Bone marrow (tissue), 2 donors: ENCODE measurements at places on chromosomes 2 and 18.

DNA sequence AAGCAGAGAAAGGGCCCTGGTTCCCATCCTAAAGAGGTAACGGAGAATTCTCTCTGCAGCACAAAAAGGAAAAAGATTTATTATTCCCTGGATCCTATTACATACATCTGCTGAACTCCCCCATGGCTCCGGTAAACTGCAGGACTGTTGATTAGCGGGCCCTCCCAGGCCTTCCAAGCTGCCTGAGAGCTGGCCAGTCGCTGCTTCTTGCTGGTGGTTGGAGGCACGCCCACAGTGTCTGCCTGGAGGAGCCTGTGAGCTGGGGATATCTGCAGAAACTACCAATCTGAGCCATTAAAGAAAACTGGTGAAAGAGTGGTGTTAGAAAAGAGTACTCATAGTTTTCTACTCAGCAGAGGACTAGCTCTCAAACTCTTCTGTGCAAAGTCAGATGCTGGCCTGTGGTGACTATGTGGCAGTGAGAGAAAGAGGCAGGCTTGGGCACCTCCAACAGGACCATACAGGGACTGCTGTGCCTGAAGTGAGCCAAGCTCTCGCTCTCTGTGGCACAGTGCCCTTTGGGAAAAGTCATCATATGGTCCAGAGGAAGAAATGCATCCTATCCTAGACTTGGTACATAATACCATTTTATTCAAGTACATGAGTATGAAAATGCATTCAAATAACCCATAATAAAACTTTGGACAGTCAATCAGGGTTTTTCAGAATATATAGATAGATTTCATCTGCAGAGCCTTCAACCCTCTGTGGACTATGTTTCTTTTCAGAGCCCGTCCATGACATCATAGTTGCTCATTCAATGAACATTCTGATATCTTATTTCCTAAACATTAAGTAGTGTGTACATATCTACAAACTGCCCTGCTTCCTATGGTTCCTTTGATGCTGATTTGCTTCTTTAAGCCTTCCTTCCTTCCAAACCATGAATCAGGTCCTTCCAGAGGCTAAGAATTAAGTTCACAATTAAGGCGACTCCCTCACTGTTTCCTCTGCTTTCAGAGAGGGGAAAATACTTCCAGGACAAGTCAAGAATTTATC is 242.0 kb upstream of the LYPD1 start:
- DNase-seq, result no peak

- no peak for DNase-seq
Observed at GRCh38 chr2:227853204-227853629, 18.2 kb upstream of the DAW1 start.

DNA sequence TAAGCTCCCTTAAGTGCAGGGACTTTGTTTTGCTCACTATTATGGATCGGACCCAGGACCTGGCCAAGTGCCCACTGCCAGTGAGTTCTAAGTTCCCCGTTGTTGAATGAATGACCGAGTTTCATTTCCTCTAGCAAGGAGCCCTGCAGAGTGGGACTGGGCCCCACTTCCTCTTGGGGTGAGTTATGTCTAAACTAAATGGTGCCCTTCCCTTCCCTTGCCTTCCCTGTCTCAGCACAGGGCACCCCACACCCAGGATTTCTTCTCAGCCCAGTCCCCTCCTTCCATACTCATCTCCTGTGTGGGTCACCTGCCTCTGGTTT is 195.3 kb upstream of the HS6ST1 start:
- DNase-seq, result peak; percentile 58

DNA sequence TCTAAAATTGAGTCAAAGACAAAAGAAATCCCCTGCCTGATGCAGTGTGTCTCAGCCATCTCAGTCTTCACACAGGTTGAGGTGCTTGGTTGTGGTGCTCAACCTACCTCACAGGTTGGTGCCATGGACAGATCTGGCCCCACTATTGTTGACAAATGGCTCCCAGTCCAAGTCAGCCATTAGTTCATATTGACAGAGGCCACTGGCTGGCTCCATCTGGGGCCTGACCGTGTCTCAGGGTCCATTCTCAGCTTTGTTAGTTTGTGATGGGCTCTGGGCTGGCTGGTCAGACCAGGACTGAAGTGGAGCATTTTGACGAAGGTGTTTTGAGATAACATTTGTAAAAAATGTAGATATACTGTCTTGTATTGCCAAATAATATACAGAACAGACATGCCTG is 36.9 kb downstream of the MRPL33 start:
- no peak for DNase-seq

GRCh38 chr2:104040771-104041170 is 813.1 kb upstream of the POU3F3 start:
- no peak for DNase-seq

- no peak for DNase-seq
Observed at GRCh38 chr2:207844648-207845047, 74.9 kb upstream of the FZD5 start.

DNA sequence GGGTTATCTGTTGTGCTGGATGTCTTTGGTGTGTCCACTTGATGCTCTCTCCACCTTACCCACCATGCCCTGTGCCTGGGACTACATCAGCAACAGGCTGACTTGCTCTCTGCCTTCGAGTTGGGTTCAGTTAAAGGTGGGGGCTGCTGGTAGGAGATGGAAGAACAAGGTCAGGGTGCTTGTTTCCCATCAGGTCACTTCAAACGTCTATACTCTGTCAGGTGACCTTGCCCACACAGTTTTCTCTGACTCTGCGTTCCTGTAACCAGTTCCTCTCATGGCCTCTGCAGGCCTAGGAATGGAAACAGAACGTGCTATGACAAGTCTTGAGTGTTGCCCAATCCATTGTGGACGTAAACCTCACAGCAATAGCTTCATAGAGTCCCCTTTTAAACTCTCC is 38.4 kb upstream of the PAPOLG start:
- DNase-seq, result no peak

DNA sequence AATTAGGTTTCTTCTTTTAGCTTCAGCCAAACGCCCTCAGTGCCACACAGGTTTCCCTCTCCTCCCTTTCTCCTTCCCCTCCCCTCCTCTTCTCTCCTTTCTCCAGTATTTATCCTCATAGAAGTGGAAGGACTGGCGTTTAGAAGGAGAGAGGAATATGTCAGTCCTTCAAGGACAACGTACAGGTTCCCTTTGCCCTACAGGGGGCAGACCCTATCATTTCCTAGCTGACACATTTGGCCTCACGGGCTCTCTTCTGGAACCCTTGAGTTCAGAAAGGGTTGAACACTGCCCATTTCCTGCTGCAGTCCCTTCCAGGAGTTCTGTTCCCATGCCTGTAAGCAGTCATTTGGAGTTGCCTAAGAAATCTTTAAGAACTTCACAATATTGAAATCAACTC is 46.1 kb downstream of the CDCA7 start:
- peak; percentile 3 for DNase-seq
